ENCODE measurements at places on chromosomes 5 and 9.

- DNase-seq: no peak
Measured at GRCh38 chr9:22257026-22257816, 189.4 kb upstream of the DMRTA1 start.

- DNase-seq: no peak
Measured at GRCh38 chr5:138240650-138241385, 27.7 kb upstream of the CDC23 start.

- DNase-seq: no peak
Measured at GRCh38 chr9:38253200-38253599, 139.3 kb upstream of the ALDH1B1 start.

GRCh38 chr5:38263983-38264382, 5.6 kb downstream of the EGFLAM start:
- no peak for DNase-seq

DNA sequence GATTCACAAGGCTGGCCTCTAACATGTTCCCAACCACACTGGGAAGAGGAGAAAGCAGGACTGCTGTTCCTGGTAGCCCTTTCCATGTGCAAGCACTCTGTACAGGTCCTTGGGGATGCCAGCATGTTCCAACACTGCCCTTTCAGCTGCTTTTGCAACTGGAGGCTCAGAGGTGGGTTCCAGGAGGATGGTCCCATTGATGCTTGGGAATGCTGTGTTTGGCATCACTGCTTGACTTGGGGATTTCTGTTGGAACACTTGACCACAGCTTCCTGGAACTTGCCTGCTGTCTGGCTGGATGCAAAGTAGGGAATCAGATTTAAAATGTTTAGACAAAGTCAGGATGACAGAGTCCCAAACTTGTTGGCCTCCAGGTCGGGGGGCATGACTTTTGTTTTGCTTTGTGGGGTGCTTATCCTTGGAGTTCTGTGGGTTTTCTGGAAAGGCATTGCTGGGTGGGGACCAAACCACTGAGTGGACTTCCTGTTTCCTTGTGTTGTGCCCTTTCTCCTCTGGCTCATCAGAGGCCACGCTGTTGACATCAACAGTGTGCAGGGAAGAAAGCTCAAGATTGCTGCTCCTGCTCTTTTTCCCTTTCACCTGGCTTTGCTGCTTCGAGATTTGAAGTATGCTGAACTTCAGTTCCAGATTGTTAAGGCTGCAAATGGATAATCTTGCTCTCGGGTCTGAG, 148.5 kb upstream of the RPS23 start:
- DNase-seq: no peak

- no peak for DNase-seq
Measured at GRCh38 chr5:136206361-136206760, 13.4 kb upstream of the SMIM32 start.

- no peak for DNase-seq
Measured at GRCh38 chr9:71524996-71525580, 243.2 kb downstream of the CEMIP2 start.

DNA sequence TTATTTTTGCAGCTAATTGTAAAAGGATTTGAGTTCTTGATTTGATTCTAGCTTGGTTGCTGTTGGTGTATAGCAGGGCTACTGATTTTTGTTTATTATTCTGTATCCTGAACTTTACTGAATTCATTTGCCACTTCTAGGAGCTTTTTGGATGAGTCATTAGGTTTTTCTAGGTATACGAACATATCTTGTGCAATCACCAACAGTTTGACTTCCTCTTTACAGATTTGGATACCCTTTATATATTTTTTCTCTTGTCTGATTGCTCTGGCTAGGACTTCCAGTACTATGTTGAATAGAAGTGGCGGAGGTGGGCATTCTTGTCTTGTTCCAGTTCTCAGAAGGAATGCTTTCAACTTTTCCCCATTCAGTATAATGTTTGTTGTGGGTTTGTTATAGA, 210.8 kb downstream of the FGF10 start:
- DNase-seq: no peak

GRCh38 chr5:6359555-6360322, 18.6 kb downstream of the MED10 start:
- no peak for DNase-seq

GRCh38 chr5:154788212-154788611, 33.0 kb downstream of the LARP1 start:
- no peak for DNase-seq

DNA sequence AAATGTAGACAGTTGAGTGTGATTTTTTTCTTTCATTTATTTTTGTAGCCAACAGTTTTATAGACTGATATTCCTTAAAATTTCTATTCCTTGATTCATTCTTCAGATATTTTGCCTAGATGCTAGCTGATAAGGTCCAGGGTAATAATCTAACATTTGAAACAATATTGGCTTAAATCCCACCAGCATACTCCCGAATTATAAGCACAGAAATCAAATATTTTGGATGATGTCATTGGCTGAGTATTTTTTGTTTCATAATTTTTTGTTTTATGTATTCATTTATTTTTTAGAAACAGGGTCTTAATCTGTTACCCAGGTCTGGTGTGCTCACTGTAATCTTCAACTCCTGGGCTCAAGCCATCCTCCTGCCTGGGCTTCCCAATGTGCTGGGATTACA, 88.4 kb downstream of the ISL1 start:
- DNase-seq: no peak

DNA sequence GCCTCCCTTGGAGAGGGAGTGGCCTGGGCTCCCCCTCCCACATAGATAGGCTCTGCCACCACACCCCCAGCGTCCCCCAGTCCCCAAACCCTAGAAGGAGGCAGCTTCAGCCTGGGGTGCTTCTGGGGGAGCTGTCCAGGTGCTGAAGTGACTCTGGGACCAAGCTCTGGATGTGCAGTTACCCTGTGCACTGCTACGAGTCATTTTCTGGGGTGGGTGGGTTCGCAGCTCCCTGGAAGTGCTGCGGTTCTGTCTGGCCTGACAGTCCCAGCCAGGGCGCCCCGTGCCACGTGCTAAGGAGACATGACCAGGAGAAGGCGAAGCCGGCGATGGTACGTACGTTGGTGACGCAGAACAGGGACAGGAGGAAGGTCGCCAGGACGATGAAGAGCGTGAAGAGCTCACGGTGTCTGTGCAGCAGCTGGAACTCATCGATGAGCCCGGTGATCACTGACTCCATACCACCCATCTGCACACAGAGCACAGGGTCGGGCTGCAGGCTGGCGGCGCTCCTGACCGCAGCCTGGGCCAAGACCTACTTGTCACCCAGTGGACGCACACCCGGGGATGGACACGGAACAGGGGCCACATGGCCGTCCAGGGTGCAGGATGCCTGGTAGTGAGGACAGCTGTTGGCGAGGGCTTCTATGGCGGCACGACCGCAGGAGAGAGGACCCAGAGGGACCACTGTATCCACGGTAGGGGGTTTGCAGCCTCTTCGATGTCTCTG, 35.7 kb downstream of the SLC6A3 start:
- peak; percentile 57 for DNase-seq

DNA sequence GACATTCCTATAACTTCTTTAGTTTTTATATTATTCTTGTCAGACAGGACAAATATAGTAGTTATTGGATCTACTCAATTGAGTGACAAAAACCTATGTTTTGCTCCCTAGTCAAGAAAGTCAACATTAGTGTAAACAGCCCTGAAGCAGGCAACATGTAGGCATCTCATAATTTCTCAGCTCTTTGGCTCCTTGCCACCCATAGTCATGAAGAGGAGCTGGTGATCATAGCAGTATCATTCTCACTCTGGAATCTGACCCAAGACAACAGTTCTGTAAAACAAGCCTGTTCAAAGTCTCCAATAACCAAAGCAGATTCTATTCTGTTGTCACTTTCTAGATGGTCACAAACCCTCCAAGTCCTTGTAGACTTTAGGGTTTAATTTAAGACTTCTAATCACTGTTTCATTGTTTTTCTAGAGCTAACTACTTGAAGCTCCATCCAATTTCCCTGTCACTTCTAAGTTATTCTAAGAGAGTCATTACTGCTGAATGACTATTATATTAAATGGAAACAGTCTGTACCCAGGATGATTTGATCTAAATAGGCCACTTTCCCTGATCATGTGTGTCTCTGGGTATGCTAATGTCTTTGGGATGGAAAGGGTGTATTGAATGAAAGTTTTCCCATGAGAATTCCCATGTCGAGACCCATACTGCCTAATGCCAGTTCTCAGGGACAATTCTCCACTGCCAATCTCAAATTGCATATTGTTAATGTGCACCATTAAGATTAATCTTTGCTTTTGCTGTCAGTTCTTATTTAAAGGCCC, 533.3 kb downstream of the ACTL7B start:
- no peak for DNase-seq

DNA sequence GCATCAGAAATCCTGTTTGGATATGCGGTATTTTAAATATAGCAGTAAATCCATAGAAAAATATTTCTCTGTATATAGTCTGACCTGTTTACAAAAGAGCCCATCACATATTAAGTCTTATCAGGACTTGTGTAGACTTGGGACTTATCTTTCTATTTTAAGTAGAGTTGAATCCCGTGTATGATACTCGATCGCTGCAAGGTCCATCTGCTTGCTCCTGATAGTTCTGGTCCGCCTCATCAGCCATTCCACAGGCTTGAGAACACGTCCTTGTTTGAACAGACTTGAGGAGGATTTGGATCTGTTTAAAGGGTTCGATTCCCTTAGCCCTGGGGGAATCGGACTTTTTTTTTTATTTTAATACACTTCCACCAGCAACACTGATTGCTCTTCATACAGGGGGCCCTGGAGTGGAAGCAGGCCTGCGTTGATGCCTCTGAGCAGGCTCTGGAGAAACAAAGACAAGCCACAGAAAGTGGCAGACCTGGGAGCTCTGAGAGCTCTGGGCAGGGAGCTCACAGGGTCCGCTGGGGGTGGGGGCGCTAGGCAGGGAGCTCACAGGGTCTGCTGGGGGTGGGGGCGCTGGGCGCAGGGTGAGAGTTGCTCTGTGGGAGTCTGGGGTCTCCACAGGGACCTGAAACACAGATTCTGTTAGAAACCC, 112.2 kb downstream of the MVB12B start:
- no peak for DNase-seq

GRCh38 chr5:153618867-153619266, 128.4 kb downstream of the GRIA1 start:
- DNase-seq: no peak

- no peak for DNase-seq
Measured at GRCh38 chr9:6631207-6631512, 14.4 kb downstream of the GLDC start.

- no peak for DNase-seq
Measured at GRCh38 chr5:126450346-126450745, 27.1 kb downstream of the GRAMD2B start.

DNA sequence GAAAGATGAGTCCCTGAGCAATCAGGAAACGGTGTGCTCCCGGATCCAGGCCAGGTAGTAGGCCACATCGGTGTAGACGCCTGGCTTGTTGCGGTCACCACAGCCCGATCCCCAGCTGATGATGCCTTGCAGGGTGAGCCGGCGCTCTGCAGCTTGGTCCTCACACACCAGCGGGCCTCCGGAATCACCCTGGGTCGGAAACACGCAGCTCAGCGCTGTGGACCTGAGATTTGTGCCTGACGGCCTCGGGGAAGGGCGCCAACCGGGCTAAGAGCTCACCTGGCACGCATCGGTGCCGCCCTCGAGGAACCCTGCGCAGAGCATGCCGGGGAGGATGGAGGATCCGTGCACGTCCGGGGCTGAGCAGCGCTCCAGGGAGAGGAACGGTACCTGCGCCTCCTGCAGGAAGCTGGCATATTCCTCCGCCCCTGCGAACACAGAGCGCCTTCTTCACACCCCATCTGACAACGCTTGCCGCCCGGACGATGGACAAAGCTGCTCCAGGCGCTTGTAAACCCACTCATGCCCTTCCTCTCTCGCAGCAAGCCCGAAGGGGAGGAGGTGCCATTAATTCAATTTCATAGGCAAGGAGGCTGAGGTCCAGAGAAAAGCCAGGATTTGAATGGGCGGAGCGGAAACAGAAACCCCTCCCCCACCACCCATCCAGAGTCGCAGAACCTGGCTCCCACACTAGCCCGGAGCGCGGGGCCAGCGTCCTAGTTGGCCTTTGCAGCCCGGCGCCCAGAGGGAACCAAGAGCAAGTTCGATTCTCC, 2.0 kb upstream of the PFN3 start:
- no peak for DNase-seq

All from HuH-7 (cell line).